ENCODE measurements at places on chromosomes 11 and 22.

- DNase-seq: no peak
Measured at GRCh38 chr22:19728271-19728670, 4.9 kb downstream of the GP1BB start.

- peak; percentile 35 for DNase-seq
Measured at GRCh38 chr11:61514050-61514917, 5.7 kb downstream of the LRRC10B start.

- DNase-seq: no peak
Measured at GRCh38 chr11:72519220-72519881, 85.0 kb upstream of the CLPB start.

DNA sequence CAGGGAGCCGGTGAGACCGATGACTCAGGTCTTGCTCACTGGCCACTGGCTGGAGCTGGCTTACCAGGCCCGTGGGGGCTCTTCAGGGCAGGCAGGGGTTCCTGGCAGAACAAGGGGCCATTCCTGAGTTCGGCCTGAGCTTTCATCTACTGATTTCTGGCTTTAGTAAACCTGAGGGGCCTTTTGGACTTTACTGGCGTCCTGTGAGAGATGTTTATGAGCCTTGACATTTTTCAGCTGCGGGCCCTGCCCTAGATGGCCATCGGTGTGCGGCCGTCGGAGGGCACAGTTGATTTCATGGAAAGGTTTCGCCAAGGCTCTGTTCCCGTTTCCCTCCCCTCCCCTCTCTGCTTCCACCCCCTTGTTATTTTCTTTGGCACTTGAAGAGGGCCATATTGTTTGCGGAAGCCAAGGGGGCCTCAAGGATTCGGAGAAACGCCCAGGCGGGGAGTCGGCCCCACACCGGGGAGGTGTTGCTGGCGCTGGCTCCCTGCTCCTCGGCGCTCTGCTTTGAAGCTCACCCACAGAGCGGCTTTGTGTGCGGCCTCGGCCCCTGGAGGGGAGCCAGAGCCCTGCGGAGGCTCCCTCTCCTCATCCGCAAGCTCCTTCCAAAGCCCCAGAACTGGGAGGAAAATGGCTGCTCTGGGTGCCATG lies 17.7 kb downstream of the ELF5 start:
- DNase-seq: peak; percentile 7

DNA sequence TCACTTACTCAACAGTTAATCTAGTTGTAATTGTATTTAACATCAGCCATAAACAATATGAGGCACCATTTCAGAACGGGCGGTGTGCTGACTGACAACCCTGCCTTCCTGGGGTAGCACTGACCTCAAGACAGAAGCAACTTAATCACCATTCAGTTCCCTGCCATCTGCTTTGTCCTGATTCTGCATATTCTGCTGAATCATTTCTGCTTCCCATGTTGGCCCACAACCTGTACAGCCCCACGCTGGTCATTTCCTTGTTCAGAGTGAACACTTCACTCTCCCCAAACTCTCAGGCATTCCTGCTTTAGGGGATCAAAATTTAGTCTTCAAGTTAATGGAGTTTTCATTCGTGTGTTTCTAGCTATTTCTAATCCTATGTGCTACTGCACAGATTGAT lies 132.3 kb upstream of the ZBED5 start:
- DNase-seq: no peak

- no peak for DNase-seq
Measured at GRCh38 chr11:34926831-34927132, 10.4 kb downstream of the PDHX start.

DNA sequence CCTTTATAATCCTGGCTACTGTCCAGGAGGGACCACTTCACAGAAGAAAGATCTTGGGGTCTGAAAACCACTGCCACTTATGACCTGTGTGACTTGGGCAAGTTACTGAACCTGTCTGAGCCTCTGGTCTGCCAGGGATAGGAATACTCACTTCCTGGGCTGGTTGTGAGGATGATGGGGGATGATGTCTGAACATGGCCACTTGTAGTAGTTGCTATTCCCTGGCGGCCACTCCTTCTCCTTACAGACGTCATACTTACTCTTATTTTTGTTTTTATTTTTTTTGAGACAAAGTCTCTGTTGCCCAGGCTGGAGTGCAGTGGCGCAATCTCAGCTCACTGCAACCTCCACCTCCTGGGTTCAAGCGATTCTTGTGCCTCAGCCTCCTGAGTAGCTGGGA lies 26.1 kb downstream of the CD82 start:
- no peak for DNase-seq

- no peak for DNase-seq
Measured at GRCh38 chr11:28919194-28919593, 811.0 kb downstream of the METTL15 start.

GRCh38 chr22:20213833-20214708 lies 54.0 kb downstream of the RTN4R start:
- no peak for DNase-seq

DNA sequence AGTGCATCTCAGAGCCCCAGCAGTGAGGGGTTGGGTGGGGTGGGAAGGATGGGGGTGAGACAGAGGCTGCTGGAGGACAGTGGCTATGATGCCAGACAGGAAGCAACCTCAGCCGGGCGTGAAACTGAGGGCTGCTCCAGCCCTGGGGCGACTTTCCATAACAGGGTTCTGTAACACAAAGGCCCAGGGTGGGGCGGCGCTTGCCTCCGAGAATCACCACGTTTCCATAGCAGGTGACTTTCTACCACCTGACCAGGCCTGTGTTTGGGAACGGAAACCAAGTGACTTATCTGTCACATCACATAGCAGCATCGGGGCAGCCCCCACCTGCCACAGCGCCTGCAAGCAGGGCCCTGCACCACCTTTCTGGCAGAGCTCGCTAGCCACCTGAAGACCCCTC lies 85.8 kb downstream of the TRMU start:
- peak; percentile 56 for DNase-seq

GRCh38 chr11:130467116-130467900 lies 18.9 kb downstream of the ADAMTS15 start:
- no peak for DNase-seq

- DNase-seq: peak; percentile 44
Measured at GRCh38 chr11:6418557-6419008, 311 bp downstream of the APBB1 start.

GRCh38 chr11:846496-847098 lies 3.9 kb downstream of the TSPAN4 start:
- no peak for DNase-seq

DNA sequence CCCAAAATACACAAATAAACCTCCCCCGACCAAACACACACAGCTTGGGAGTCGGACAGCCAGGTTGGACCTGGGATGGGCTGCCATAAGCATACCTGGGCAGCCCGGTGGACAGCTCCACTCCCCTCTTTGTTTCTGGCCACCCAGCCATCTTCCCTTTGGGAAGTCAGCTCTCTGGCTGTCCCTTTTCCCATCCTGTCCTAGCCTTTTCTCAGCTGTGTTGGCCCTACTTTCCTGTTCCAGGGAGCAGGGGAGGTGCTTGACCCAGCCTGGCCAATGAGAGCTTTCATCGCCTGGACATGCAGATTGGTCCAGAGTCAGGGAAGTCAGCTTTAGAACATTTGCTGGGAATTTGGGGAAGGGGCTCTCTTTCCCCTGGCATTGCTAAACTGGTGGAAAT lies 68.7 kb upstream of the NECTIN1 start:
- no peak for DNase-seq

GRCh38 chr22:44878483-44879300 lies 126.3 kb downstream of the ARHGAP8 start:
- DNase-seq: no peak

- no peak for DNase-seq
Measured at GRCh38 chr11:109026891-109027489, 362.1 kb downstream of the DDX10 start.

DNA sequence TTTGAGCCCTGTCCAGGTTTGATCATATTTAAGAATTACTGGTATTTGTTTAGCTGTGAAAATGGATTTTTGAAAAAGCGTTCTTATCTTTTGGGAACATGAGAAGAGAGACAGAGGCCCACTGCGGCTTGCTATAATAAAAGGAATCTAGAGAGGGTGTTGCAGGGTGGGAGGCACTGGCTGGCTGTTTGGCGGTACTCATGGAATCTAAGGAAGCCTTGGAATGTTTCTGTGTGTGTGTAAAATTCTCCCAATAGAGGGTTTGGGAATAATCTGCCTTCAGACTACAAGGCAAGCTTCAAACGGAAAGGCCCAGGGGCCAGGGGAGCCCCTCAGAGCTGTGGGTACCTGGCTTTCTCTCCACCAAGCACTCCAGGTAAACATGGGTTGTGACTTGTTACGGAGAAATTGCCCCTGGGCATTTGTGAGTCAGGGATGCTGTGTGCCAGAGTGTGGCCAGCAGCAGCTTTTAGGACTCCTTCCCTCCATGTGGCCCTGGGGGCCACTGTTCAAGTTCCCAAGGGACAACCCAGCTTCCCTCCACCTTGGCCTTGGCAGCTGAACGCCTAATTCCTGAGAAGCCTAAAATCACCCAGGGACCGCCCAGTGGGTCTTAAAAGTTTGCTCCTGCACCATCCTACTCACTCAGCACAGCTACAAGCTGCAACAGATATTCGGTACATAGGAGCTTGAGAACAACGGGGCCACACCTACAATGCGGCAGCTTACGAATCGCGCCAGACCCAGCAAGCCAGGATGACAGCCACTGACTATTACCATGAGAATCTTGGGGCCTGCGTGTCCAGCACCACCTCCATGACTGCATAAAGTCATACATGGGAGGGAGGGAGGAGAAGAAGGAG lies 14.1 kb upstream of the SYT8 start:
- no peak for DNase-seq

DNA sequence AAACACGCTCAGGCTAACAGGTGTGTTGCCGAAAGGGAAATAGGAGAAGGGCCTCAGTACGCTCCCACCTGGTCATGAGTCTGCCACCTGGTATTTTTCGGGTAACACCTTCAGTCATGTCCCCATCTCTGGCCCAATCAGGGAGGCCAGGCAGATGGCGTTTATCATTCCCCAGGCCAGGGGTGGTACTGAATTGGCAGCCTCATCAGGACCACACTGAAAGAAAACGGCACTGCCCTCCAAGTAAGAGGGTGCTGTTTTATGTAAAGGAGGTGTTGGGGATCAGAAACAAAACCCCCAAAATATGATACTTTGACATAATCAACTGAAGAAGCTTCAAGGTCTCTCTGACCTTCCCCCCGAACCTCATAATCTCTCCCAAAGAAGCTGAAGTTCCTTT lies 58.9 kb downstream of the RCN1 start:
- DNase-seq: no peak

GRCh38 chr11:47143322-47143721 lies 33.4 kb downstream of the ARFGAP2 start:
- peak; percentile 72 for DNase-seq

DNA sequence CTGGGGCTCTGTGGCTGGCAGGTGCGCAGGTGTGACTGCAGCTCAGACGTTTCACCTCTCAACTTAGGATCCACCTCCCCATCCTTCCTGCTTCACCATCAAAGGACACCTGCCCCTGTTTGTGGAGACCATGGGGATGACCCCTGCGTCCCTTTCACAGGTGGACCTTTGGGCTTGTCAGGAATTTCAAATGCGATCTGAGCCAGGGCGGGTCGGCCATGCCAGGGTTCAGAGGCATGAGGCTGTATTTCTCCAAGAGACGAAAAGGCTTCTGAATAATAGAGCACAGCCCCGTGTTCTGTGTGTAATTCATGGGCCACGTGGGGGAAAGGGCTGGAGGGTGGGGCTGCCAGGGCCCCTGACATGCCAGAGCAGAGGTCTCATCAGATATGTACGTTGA lies 668.0 kb downstream of the BRD1 start:
- DNase-seq: peak; percentile 46

- no peak for DNase-seq
Measured at GRCh38 chr22:35343664-35344550, 37.0 kb upstream of the HMOX1 start.

- no peak for DNase-seq
Measured at GRCh38 chr11:32318071-32319055, 117.0 kb downstream of the WT1 start.

DNA sequence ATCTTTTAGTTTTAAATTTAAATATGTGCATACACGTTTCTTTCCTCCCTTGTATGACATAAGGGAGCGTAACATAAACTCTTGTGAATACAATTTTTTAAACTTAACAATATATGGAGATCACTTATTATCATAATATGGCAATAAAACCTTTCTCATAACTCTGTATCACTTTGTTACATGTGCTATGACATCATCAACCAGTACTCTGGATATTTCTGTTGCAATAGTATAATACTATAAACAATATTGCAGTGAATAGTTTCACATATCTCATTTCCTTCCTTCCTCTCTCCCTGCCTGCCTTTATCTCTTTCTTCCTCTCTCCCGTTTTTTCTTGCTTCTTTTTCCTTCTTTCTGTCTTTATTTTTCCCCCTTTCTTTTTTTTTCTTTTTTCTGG lies 1278.0 kb upstream of the CNTN5 start:
- no peak for DNase-seq

DNA sequence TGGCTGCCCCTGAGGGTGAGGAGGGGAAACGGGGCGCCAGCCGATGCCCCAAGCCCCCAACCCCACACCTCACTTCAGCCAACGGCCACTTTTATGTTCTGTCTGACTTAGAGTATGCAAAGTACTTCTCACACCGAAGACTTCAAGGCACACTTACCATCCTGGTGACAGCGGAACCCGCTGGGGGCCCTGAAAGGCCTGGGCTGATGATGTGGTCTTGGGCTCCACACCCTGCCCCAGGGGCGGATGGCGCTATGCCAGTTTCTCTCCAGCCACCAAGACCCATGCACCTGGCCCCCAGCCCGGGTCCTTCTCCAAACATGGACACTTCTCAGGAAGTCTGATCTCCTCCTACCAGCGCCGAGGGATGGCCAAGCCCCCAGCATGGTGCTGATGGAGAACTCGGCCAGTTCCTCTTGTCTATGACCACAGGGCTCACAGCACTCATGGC lies 175.4 kb downstream of the CTTN start:
- DNase-seq: no peak

DNA sequence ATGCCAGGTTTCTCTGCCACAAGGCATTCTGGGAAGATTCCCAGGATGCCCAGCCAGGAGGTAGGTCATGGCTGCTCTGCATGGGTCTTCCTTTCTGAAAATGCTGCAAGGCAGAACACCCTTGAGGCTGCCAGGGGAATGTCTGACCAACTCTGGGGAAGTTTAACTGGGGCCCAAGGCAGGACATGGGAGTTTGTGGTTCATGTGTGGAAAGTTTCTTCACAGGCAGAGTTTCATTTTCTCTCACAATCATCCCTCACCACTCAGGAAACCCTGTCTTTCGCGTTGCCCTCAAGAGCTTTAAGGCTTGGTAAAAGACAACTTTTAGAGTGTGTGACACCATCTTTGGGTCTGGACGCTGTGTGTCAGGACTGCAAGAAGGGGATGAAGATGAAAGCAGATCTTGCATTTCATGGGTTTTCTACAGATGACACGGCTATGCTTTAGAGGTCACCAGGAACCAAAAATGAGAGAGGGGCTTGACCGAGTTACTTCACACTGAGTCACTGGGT lies 133.5 kb downstream of the CD44 start:
- no peak for DNase-seq

Measured in NCI-H146 (cell line).